ENCODE measurements at places on chromosomes 7 and 10. TPM values are rescaled to one million over a fixed set of nuclear protein-coding genes. Genes with fewer than 3 reads are reported as not detected.
A peak's percentile ranks its signal among the peaks of the same experiment; 100 is the strongest.

Gene BCCIP
- 48.1 TPM for total RNA-seq

GRCh38 chr10:101354328-101355071 lies 535 bp downstream of the BTRC start:
- DNase-seq, result peak; percentile 41

DNA sequence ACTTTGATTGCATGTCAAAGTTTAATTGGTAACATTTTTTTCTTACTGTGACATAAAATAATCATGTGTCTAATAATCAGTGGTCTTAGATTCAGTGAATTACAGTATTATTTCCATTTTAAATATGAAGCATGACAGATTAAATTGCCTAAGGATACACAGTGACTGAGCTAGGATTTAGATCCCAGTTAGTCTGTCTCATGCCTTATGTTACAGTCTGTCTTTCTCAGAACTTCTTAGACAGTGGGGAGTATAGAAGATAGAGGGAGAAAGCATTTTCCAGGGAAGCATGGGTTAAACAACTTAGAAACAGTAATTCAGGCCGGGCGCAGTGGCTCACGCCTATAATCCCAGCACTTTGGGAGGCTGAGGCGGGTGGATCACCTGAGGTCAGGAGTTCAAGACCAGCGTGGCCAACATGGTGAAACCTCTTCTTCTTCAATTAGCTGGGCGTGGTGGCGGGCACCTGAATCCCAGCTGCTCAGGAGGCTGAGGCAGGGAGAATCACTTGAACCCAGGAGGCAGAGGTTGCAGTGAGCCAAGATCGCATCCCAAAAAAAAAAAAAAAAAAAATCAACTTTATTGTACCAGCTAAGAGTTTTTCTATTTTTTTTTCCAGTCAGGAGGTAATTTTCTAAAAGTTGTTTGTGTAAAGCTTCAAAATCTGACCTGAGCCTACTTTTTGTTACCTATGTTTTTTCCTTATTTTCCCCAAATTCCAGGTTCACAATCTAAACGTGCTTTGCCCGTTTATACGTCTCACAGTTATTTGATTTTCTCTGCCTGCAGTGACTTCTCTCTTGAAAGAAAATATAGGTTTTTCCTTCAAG lies 3.3 kb downstream of the CASD1 start:
- no peak for DNase-seq

DNA sequence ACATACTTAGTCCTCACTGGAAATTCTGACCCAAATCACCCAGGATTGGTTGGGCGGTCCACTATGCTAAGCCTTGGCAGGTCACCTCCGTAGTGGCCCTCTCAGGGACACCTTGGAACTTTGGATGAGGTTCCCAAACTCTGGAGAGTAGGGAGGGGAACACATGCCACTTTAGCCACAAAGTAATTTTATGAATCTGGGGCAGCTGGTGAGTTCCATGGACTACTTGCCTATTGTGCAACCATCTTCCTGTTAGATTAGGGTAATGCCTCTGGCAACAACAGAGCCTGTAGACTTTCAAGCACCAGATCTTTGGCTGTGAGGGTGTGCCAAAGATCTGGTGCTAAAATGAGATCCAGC lies 77.7 kb downstream of the ITGB8 start:
- DNase-seq, result peak; percentile 88

GRCh38 chr7:98215561-98216495 lies 4.6 kb downstream of the BHLHA15 start:
- no peak for DNase-seq

Gene CPEB3
- total RNA-seq, result 1.7 TPM

DNA sequence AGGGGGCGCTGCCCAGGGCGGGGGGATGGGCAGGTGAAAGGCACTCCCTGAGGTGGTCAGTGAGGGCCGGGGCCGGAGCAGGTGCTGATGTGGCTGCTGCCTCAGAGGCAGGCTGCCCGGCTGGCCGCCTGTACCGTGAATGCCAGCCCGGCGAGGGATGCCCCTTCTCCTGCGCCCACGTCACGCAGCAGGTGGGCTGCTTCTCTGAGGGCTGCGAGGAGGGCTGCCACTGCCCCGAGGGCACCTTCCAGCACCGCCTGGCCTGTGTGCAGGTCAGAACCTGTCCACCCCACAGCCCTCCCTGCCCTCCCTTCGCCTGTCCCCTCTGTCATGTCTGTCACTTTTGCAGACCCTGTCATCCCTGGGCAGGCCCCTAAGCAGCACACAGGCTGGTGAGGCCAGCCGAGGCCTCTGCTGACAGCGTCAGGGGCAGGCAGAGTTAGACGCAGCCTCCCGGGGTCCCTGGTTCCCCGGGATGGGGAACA lies 21.9 kb upstream of the ZNF862 start:
- DNase-seq, result no peak

DNA sequence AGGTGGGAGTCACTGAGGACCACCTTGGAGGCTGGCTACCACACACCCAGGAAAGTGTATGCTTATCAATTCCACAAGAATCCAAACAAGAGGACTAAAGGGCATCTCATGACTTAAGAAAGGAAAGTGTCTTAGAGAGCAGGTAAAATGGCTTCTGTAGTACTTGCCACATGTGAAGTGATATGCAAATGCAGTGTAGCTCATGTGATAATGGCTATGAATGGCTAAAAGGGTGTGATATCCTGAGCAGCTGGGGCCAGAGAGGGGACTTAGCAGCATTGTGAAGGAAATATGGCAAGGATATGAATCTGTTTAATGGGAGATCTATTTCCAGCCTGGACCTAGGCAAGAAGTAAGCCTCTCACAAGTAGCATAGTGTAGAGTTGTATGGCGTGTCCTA lies 90.5 kb downstream of the BUB3 start:
- DNase-seq, result no peak

GRCh38 chr7:158828133-158829020 lies 932 bp downstream of the ESYT2 start:
- DNase-seq, result peak; percentile 55

GRCh38 chr7:129188372-129188891 lies at the start of gene SMO:
TSS of gene SMO (plus strand) at chr7:129188633. CDS start at chr7:129189152, 519 bp downstream.
- no peak for DNase-seq

DNA sequence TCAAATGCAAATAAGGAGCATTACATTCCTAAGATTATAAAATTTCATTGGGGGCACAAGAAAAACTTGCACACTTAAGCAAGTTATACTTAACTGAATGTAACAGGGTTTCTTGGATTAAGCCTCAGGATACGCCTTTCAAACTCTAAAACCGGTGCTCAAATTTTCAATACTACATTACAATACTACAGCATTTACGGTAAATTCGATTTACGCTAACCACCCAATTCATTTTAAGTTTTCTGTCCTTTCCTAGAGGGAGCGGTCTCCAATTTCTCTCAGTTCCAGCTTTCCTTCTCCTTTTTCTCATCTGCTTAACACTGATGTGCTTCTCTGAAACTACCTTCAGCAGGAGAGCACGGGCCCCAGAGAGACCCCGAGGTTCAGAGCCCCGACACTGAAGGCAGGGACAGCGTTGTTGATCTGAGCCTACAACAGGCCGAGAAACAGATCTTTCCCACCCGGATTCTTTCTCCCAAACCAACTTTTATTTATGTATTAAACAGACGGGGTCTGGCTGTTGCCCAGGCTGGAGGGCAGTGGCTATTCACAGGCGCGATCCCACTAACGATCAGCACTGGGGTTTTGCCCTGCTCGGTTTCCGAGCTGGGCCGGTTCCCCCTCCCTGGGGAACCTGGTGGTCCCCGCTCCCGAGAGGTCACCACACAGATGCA lies 798 bp downstream of the ZNF425 start:
- peak; percentile 14 for DNase-seq

Gene CDC14C
- total RNA-seq, result not detected

DNA sequence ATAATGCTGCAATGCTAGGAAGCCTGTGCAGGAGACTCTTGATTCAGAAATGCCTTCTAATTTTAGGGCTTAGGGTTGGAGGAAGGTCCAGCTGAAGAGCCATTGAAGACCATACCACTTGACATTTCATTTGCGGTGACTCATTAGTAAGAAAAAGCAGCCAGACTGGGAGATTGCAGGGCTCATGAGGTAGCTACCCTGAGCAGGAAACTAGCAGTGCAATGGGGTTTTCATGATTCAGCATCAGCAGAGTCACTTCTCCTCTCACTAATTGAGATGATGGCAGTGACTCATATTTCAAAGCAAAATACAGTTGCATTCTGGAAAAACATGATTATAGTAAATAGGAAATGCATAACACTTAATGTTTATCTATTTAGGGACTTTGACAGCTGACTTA lies 434.1 kb downstream of the DNAJB9 start:
- DNase-seq, result no peak

GRCh38 chr7:114148779-114149178 lies 230.0 kb upstream of the PPP1R3A start:
- DNase-seq, result no peak

DNA sequence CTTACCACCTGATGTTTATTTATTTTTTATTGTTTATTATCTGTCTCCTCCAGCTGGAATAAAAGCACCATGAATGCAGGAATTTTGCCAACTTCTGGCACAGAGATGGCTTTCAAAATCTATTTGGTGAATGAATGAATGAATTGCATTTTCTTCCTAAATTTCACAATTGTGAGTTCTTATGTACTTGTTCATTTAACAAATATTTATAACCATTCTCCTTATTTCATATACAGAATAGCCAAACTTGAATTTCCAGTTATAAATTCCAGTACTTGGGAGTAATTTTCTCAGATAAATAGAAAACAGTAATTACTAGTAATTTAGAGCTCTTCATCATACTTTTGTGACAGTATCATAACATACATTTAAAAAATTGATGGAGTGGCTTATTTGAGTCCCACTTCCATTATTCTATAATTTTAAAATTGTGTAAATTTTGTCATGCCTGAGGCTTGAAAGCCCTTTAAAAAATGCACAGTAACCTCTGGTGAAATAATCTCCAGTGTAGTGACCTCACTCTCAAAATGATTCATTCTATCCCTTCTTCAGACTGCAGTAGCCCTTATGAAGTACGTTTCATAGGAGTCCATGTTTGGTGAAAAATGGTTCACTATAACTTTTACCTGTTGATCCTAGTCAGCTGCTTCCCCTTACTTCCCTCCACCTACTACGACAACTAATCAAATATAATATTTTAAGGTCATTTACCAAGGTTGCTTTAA lies 40.0 kb upstream of the SRI start:
- DNase-seq, result no peak

Data from fibroblast of the aortic adventitia (primary cell).